ENCODE measurements at places on chromosomes 4 and X.

DNA sequence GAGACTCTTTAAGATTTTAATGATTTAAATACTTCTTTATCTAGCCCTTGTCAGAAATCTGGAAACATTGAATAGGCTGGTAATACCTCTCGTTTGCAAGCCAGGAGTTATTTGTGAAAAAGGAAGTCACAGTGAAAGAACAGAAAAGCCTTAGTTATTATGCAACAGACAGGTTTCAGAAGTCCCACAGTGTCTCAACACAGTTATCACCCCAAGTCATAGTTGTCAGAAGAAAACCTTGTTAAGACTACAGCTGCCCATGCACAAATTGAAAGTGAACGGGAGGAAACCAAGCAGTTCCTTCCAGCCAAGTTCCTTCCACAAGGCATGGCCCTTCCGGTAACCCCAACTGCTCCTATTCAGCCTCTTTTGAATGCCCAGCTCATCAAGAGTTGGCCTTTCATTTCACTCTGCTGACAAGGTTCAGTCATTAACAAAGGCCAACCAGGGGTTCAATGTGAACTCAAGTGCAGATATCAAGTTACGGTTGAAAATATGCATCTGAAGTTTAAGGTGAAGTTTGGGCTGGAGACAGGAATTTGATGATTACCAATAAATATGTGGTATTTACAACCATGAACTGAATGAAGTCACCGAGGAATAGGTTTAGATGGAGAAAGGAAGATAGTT is 15.6 kb downstream of the ALPK1 start:
- no peak for DNase-seq

- DNase-seq, result no peak
Observed at GRCh38 chrX:117987373-117987772, 129.2 kb downstream of the KLHL13 start.

- DNase-seq, result no peak
Observed at GRCh38 chrX:13748486-13748885, 13.9 kb downstream of the OFD1 start.

GRCh38 chr4:160247091-160247656 is 1144.3 kb downstream of the RAPGEF2 start:
- DNase-seq, result no peak

DNA sequence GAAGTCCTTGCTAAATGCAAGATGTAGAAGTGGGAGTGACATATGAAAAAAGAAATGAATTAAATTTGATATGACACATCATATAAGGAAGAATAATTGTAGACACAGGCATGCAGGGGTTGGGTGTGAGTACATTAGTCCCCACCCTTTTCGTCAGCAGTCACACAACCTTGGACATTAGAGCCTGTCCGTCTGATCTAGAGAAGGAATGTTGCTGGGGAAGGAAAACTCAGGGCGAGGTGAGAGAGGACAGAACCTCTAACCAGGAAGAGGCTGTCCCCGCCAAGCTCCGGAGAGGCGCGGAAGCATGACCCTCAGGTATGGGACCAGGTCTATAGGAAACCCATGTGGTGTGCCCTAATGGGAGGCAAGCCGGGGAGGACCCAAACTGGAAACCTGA is 102.1 kb downstream of the RELL1 start:
- DNase-seq, result no peak

DNA sequence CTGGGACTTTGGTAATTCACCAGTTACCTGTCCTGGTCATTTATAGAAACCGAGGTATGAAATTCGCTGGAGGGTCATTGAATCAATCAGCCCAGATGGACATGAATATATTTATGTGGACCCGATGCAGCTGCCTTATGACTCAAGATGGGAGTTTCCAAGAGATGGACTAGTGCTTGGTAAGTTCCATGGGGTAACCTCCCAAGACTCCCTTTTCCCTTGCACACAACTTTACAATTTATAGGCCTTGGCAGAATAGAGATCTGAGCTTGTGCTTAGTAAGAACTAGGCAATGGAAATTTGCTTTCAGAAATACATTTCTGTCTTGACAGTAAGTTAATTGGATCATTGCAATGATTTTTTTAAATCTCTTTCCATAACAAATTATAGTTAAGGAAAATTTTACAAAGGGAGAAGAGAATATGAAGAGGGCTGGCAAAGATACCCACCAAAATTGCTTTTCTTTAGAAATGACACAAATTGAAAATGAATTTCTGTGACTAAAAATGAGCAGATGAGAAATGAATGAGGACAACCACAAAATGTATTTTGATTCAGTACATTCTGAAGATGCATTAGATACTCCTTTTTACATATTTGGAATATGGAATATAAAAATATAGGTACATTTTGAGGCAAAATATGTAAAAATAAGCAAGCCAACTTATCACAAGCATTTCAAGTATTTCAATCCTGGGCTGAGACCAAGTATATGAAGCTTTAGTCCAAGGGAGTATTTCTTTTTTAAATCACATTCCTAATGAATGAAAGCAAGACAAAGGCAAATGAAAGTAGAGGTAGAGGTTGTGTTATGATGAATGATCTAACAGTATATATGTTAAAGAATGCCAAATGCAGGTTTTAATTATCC is 45.9 kb downstream of the PDGFRA start:
- DNase-seq, result no peak

DNA sequence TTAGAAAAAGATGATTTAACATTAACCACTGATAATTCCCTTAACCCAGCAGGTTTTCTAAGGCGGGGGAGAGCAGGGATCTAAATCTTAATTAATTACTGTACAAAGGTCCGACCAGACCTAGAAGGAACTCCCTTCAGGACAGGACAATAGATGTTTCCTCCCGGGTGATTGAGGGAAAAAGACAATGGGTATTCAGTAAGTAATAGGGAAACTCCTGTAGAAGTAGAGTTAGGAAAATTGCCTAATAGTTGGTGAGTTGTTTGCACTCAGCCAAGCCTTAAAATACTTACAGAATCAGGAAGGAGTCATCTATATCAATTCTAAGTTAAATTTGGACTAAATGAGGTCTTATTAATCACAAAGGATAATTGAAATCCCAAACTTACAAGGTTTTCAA is 5.8 kb upstream of the SRD5A3 start:
- no peak for DNase-seq
